ENCODE measurements at places on chromosomes 12 and 14.

- DNase-seq = no peak
Measured at GRCh38 chr12:94078736-94079509, 69.5 kb upstream of the PLXNC1 start.

DNA sequence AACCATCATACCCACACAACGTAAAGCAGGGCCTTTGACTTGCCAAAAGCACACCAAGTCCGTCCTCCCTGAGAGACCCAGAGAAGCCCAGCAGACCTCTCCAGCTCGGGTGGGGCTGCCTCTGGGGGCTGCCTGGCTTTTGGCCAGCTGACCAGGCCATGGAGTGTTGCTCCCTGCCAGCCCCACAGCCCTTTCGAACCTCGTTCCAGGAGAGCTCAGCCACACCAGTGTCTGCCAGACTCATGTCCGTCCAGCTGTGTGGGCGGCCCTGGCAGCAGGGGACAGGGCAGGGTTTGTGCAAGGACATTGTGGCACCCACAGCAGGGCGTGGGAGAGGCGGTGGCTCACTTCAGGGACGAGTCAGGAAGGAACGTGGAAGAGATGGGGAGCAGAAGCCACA lies 22.6 kb upstream of the IRF2BPL start:
- no peak for DNase-seq

- DNase-seq = no peak
Measured at GRCh38 chr12:99387661-99388060, 259.9 kb upstream of the GARIN6 start.

- DNase-seq = no peak
Measured at GRCh38 chr12:105198961-105199360, 37.0 kb downstream of the APPL2 start.

DNA sequence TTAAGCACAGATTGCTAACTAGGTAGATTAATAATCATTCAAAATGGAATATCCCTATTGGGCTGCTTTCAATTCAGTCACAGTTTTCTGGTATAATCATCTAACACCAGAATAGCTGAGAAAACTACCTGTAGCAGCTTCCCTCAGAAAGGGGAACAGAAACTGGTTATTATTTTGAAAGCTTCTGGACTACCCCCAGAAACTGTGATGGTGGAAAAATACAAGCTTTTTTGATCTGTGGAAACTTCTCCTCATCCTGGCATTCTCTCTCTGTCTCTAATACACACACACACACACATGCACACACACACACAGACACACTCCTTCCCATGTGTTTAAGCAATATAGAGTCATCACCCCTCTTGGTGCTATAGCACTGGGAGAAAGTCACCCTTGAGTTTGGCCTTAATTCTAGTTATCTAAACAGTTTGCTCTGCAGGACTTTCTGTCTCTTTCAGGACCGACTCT lies 251.5 kb upstream of the LMO3 start:
- no peak for DNase-seq

GRCh38 chr12:41190338-41190737 lies 2.2 kb downstream of the PDZRN4 start:
- DNase-seq = peak; percentile 40

DNA sequence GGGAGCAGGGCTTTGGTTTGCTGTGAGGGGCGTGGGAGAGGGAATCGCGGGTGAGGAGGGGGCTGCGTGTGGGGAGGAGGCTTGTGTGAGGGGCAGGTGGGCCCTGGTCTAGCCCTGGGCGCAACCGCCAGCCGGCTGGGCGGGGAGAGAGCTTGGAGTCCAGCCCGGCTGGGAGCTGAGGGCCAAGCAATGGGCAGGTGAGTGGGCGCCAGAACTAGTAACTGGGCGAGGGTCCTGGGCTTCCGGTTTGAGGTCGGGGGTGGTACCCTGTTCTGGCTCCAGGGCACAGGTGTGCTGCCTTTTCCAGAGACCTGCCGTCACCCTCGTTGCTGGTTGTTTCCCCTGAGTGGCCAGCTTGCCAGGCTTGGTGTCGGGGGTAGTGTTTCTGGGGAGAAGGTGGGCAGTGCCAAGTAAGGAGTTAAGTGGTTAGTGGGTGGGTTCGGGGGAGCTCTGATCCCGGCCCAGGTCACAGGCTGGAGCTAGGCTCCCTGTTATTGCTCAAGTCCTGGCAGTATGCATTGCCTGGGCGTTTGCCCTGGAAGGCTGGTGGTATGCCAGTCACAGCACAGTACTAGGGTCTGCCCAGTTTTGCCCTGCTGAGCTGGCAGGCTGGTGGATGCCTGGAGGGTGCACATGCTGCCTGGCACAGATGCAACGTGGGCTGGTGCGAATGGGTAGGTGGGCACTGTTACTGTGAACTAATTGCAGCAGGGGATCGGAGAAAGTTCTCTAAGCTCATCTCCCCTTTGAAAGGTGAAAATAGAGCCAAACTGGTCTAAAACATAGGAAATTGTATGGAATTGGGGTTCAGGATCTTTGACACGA lies 683 bp downstream of the CIPC start:
- DNase-seq = no peak

GRCh38 chr12:4700621-4701026 lies 19.6 kb upstream of the GALNT8 start:
- DNase-seq = no peak

- DNase-seq = no peak
Measured at GRCh38 chr12:104956870-104957718, 996 bp downstream of the SLC41A2 start.

GRCh38 chr14:23478109-23478759 lies 8.7 kb downstream of the NGDN start:
- peak; percentile 46 for DNase-seq

DNA sequence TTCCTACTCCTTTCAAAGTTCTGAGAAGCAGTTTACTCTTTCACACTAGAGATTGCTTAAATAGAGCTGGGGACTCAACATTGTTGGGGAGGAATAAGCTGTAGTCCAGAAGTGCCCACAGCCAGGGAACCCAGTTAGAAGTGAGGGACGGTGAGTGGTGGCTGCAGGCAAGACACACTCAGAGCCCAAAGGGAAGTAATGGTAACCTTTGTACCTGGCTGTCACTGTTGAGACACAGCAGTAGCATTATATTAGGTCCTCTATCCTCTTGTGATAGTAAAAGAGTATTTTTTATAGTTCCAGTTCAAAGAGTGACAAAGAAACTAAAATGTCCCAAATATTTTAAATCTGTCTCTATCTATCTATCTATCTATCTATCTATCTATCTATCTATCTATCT lies 263.3 kb downstream of the TTC6 start:
- DNase-seq = no peak

GRCh38 chr14:86766469-86766868 lies 1226.5 kb downstream of the GALC start:
- no peak for DNase-seq

- DNase-seq = no peak
Measured at GRCh38 chr12:110343114-110343513, 60.4 kb downstream of the ANAPC7 start.

- no peak for DNase-seq
Measured at GRCh38 chr12:4082809-4083403, 190.7 kb upstream of the CCND2 start.

GRCh38 chr12:84803661-84804060 lies 108.9 kb downstream of the SLC6A15 start:
- DNase-seq = no peak

DNA sequence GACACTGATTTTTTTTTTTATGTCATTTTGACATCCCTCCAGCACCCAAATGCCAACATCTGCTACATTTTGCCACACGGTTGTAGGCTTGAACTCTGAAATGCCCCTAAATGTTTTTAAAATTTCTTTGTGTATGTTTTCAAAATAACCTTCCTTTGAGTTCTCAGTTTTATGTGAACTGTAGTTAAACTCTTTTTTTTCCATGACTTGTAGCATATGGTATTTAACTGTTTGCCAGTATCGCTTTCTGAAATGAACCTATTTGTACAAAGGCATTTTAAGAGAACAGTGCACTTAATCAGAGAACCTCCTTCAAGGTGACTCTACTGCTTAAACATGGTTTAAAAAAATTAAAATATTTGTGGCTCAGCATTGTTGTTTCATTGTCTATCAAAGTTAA lies 61.5 kb downstream of the PDE3A start:
- no peak for DNase-seq

DNA sequence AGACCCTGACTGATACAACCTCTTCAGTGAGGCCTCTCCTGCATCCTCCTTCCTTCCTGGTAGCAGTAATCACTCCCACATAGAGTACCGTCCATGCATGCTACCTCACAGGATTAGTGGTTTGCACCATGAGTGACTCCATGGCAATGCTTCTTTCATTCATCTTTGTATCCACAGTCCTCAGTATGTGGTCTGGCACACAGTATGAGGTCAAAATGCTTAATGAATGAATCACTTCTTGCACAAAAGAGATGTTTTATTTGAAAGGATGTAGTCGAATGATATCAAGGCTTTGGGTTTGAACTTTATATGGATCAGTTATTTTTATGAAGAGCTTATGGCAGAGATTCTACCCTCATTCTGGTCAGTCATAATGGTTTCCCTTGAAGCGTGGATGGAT lies 42.2 kb downstream of the KCNA5 start:
- no peak for DNase-seq

- peak; percentile 97 for DNase-seq
Measured at GRCh38 chr12:40063414-40063813, 42.5 kb downstream of the SLC2A13 start.

- DNase-seq = peak; percentile 41
Measured at GRCh38 chr12:30985814-30986452, 59.4 kb downstream of the TSPAN11 start.

GRCh38 chr12:51896236-51896635 lies 8.3 kb downstream of the ANKRD33 start:
- DNase-seq = no peak

- DNase-seq = peak; percentile 95
Measured at GRCh38 chr12:48197971-48198671, 5.0 kb downstream of the OR10AD1 start.

DNA sequence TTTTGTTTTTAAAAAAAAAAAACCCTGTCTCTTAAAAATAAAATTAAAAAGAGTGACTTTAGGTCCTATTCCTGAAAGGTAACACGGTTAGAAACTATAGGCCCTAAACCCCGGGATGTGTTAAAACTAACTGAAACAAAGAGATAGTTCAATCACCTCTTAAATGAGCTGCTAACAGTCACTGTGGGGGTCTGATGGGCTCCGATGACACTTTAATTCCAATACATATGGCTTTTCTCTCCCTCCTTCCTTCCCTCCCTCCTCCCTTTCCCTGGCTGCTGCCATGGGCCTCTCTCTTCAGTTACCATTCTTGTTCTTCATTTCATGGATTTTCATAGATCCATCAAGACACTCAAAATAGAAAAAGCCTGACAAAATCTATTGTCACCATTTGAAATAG lies 76.6 kb downstream of the RNF34 start:
- DNase-seq = no peak

GRCh38 chr12:119169150-119169549 lies 9.6 kb upstream of the HSPB8 start:
- no peak for DNase-seq

DNA sequence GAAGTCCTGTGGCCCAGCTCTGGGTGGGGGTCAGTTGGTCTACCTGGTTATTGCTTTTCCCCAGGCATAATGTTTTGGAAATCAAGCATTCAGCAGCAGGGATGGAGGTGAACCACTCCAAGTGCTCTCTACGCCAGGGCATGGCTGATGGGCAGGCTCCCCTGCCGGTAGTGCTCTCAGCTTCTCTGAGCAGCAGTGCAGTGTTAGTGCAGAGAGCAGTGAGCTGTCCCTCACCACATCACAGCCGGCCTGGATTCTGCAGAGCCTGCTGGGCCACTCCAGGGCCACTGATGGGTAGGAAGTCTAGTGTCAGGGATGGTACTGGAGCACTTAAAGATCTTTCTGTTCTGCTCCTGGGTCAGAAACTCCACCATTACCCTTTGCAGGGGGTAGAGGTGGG lies 151.1 kb downstream of the CALM1 start:
- no peak for DNase-seq

GRCh38 chr12:4996714-4997113 lies 47.0 kb upstream of the KCNA5 start:
- DNase-seq = no peak

GRCh38 chr12:17148706-17149105 lies 542.7 kb upstream of the LMO3 start:
- DNase-seq = no peak

DNA sequence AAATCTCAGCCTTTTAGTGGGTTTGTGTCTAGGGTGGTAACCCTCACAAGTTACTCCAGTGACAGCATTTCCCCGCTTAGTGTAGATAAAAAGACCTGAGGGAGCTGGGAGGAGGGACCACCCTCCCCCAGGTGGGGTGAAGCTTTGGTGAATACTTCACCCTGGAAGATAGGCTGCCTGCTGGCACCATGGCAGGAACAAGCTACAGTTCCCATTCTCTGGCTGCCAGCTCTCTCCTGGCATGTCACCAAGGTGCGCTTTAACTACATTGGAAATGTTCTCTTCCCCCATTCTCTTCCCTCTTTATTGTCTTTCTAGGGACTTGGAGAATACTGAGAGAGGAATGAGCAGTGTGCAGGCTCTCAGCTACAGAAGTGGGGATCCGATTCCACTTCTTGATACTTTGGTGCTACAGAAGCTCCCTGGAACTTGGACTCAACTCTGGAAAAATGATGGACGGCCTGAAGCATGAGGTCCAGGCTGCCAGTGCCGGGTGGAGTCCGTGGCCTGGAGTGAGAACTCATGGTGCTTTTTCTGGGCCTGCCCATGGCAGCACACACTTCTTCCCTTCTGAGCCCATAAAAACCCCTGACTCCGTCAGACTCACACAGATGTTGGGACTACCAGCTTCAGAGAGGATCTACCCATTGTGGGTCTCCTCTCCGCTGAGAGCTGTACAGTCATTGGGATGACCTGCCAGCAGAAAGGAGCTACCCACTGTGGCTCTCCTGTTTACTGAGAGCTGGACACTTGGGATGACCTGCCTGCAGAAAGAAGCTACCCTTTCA lies 198.0 kb downstream of the ADGRD1 start:
- DNase-seq = no peak

- no peak for DNase-seq
Measured at GRCh38 chr14:70707138-70708038, 65.7 kb downstream of the TTC9 start.

DNA sequence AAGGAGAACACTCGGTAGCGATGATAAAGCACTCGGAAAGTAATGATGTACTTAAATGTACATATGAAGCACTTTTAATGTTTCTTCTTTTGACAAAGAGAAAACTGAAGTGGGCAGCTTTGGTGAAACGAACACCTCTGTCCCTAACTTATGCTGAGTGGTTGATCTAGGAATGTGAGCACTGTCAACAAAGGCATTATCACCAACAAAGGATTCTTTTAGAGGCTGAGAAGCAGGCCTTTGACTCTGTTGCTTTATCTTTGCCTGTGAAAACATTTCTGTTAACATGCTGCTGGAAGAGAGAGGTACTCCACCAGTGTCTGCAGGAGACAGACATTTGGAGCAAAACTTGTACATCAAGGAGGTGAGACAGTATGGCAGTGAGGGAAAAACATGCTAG lies 103.2 kb upstream of the VRK1 start:
- DNase-seq = no peak

All from NCI-H1930 (cell line).